ENCODE measurements at places on chromosomes 12 and 14.

- no peak for DNase-seq
Measured at GRCh38 chr14:87888136-87888999, 104.6 kb downstream of the GALC start.

- DNase-seq: no peak
Measured at GRCh38 chr12:117884161-117884560, 84.6 kb downstream of the KSR2 start.

DNA sequence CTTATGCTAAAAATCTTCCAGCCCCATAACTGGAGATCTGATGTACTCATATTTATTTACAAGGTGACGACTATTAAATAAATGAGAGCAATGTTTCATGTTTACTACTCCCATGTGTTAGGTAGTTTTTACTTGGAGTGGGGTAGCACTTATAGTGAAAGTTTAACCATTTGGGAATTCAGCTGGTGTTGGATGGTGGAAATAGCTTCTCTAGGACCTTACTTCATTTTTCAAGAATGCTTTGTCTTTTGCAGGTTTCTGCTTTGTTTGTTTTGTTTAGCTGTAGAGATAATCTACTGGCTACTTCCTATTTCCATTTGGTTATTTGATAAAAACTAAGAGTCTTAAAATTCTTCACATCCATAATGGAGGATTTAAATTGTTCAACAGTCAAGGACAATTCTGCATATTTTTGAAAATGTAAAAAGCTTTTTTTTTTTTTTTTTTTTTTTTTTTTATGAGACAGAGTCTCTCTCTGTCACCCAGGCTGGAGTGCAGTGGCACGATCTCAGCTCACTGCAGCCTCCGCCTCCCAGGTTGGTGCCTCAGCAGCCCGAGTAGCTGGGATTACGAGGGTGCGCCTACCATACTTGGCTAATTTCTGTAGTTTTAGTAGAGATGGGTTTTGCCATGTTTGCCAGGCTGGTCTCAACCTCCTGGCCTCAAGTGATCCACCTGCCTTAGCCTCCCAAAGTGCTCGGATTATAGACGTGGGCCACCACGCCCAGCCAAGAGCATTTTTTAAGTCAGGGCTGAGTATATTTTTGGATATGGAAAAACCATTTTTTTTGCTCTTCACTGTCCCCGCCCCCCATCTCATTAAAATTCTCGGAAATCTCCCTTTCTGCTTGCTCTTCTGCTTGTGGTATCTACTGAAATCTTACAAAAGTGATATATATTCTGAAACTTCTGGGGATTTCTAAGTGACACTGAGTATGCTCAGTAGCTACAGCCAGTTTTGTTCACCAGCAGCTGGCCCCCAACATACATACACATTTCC lies 1.4 kb upstream of the ABCD2 start:
- DNase-seq: no peak

GRCh38 chr12:115973066-115973465 lies 304.4 kb downstream of the MED13L start:
- DNase-seq: no peak

DNA sequence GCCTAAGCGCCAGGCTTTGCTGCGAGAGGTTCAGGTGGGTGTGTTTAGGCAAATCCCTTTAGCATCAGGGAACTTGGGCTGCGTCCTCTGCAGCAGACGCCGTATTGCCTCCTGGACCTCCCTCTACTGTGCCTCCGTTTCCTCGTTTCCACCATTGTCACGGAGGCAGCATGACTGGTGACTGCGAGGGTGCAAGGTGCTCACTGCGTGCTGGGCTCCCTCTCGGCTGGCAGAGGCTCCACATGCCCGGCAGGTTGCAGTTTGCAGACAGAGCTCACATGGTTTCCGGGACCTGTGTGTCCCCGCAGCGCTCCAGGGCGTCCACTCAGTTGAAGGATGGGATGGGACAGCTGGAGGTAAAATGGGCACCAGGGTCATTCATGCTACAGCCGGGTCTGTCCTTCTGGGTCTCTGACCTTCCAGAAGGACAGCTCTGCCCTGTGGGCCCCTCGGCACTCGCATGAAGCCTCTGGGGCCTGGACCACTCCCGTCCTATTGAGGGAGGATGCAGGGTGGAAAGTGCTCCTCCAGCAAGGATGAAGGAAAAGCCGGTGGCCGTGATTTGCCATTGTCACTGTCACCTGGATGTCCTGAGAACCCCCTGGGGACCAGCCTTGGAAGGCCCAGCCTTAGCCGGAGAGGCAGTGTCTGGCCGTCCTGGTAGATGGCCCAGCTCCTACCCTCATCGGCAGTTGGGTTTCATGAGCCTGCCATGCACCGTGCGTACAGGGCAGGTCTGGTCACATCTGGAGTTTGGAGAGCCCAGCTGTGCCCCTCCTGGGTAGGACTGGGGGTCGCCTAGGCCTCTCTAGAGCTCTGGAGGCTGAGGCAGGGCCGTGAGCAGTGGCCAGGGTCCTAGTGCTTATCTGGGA lies 146.5 kb downstream of the KIF26A start:
- DNase-seq: no peak

- DNase-seq: peak; percentile 94
Measured at GRCh38 chr12:123269395-123269892, 2.2 kb downstream of the CDK2AP1 start.

DNA sequence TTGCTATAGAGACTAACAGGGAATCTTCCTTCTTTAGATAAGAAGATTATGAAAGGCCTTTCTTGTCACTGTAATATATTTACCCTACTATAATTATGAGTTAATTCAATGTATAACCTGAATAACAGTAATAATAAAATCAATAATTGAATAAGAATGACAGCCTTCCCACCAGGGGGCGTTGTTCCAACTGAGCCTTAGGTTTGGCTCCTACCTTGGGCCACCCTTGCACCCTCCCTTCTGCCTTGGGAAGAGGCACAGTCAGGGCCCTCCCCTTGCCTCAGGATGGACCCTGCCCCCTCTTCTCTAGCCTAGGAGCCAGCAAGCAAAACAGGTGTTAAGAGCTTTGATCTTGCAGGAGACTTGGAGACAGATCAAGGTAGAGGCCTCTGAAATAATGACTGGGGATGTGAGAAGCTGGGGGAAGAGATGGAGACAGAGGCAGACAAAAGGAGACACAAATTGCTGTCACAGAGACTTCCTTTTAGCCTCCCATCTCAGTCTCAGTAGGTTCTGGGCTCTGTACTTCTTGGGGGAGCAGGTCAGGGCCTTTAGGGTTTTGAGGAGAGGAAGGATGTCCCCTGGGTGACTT lies 40.1 kb upstream of the CISTR start:
- no peak for DNase-seq

DNA sequence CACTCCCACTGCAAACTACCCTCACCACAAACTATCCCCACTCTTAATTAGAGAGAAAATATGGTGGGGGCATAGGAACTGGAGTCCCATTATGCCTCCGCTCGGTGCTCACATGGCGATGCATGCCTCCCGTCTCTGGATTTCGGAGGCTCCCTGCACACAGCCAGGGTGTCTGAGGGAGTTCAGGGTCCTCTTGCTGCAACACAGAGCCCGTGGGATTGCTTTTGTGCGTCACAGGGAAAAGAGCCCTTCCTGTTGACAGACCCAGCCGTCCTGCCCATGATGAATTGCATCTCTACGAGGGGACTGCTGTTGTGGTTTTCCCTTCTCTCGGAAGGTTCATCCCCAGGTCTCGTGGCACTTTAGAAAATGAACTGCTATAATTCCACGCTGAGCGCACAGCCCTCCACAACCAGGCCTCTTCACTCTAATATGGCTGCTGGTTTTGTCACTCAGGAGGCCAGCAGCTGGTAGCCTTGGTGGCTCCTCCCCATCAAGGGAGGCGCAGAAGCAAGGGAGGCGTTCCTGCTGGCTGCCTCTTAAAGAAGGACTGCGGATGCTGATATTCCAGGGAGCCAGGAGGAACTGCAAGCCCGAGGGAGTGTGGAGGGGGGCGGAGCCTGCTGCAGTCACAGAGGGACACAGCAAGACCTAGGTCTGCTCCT lies 158.0 kb downstream of the KCNA5 start:
- no peak for DNase-seq

DNA sequence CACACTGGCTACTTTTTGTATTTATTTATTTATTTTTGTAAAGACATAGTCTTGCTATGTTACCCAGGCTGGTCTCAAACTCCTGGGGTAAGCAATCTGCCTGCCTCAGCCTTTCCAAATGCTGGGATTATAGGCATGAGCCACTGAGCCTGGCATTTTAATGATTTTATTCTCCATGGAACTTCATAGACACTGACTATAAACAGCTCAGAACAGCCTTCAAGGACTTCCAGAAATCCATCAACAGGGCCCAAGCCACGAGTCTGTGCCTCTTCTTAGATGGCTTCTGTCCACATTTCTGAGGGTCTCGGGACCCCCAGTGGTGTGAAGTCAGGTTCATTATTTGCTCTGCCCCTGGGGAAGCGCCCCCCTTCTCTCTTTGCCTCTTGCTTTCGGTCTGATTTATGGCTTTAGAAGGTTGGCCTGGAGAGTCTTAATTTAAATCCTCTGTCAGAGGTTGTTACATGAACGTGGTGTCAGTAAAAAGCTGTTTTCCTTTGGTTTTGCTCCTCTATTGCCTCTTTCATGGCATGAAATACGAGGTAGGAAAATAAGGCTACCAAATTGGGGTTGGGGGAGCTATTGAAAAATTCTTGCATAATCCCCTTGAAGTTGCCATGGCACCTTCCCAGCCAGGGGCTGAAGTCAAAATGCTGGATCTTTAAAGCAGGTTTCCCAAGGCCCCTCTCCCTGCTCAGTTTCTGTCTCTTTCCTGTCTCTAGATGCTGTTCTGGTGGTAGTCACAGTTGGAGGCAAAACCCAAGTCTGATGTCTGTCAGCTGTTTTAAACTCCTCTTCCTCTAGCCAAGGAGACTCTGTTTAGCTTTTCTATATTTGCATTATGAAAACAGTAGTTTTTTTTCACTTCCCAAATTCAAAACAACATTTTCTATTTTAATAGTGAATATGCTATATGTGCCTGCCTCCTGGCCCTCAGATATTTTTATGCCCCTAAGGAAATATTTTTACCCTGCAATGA lies 129.4 kb downstream of the SMOC1 start:
- no peak for DNase-seq

DNA sequence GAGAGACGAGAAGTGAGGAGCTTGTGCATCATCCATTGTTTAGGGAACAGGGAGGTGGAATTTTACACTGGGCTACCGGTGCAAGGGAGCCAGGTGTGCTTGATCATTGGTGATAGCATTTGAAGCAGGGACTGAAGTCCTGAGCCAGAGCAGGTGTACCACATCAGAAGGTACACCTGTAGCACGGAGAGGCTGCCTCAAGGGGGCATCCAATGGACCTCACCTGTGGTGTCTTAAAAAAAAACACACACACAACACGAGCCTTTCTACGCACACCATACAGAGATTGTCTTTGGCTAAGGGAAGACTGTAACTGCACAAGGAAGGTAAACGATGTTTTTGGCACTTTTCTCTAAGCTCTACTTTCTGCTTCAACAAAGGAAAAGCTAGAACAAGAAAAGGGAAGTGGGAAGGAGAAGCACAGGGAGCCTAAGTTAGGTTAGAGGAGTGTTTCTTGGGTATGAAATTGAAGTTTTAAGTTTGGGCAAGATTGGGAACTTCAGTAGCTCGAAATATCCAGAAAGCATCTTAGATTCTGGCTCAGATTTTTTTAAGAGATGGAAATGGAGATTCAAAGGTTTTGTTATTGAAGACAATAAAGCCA lies 334.3 kb upstream of the FBXO33 start:
- no peak for DNase-seq

- DNase-seq: no peak
Measured at GRCh38 chr12:28108599-28108998, 81.7 kb upstream of the CCDC91 start.

DNA sequence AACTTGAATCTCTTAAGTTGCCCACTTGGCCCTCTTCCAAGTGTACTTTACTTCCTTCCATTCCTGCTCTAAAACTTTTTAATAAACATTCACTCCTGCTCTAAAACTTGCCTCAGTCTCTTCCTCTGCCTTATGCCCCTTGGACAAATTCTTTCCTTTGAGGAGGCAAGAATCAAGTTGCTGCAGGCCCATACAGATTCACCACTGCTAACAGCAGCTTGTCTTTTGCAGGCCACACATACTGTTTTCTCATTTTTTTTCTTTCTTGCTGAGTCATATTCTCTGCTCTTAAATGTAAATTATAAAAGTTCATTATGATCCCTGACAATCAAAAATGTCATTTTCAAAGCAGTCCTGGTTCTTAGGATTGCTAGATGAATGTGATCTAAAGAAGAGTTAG lies 1820.8 kb upstream of the FLRT2 start:
- no peak for DNase-seq

- DNase-seq: no peak
Measured at GRCh38 chr12:14883686-14884085, 2.0 kb downstream of the MGP start.

GRCh38 chr12:104220931-104221330 lies 5.4 kb downstream of the TXNRD1 start:
- no peak for DNase-seq

DNA sequence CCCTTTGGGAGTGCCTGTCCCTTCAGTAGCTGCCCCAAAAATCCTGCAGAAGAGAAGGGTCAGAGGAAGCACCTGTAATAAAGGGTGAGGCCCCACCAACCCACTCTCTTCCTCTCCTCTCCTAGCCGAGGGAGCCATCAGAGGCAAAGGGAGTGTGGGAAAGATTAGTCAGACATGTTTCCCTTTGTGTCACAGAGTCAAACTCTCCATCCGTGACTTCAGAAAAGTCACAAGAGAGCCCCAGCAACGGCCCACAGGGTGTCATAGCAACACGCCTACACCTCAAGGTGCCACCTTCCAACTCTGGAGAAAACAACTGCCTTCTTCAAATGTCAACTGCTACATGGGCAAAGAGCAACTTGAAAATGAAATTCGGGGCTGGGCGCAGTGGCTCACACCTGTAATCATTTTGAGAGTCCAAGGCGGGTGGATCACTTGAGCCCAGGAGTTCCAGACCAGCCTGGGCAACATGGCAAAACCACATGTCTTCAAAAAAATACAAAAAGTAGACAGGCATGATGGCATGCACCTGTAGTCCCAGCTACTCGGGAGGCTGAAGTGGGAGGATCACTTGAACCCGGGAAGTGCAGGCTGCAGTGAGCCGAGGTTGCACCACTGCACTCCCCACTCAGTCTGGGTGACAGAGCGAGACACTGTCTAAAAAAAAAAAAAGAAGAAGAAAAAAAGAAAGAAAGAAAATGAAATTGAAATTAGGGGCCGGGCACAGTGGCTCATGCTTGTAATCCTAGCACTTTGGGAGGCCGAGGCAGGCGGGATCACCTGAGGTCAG lies 17.7 kb upstream of the CD27 start:
- DNase-seq: no peak

DNA sequence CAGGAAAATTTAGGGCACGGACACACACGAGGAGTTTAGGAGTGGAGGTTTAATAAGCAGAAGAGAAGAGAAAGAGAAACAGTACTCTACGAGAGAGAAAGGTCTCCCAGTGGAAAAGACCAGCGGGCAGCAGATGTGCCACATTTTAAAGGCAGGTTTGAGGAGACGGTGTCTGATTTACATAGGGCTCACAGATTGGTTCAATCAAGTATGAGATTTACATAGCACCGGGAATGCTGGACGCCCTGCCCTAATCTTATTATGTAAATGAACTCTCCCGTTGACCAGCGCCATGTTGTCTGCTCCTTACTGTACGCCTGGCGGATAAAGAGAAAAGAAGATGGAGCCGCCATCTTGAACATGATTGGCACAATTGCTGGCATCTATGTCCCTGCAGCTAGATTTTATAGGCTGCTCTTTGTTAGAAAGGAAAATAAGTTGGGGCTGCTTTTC lies 17.9 kb downstream of the NFKBIA start:
- no peak for DNase-seq

Measured in globus pallidus (tissue), 1 donor.